ENCODE measurements at places on chromosomes 3 and 15.

GRCh38 chr3:172569128-172570008 is 46.1 kb upstream of the TNFSF10 start:
- no peak for DNase-seq

- no peak for DNase-seq
These were observed 24.2 kb downstream of the ABHD2 start for GRCh38 chr15:89112341-89112971.

DNA sequence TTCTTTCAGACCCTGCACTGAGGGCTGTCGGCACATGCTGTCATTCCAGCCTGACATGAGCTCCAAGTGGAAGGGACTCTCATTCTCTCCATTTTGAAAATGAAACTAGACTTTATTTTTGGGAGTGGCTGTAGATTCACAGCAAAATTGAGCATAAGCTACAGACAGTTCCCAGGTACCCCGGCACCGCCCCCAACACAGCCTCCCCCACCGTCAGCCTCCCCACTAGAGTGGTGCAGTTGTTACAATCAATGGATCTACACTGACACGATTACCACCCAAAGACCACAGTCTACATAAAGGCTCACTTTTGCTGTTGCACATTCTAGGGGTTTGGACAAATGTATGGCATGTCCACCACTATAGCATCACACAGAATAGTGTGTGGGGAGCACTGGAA is 29.5 kb upstream of the FGD5 start:
- DNase-seq = no peak

DNA sequence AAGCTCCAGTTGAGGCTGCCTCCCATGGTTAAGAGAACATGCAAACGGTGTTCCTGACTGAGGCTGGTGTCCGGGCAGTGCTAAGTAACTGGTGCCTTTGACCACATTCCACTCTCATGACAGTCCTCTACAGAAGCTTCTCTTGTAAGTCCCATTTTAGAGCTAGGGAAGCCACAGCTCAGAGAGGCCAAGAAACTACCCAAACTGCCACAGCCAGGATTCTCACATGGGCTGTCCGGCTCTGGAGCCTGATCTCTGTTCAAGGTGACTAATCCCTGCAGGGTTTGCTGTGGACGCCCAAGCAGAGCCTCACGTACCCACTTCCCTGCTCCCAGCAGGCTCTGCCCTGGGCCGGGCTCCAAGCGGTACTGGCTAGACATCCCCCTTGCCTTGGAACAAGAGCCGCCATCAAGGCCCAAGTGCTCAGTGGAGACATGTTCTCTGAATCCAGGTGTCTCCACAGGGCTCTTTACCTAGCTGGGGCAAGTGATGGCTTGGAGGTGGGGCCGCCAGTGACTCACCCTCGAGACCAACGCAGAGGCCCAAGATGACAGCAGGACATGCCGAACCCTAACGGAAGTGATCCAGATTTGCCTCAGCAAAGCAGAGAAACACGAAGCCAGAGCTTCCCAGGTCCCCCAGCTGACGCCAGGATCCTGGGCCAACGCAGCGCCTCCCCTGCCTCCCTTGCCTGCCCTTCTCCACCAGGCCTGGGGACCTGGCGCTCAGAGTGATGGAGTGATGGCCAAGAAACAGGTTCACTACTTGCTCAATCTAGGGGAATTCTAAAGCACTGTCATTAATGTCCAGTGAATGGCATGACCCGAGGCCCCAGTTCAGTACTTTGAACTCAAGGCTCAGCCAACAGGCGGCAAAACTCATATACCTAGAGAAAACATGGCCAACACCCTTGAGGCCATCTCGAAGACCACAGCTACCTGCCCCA is 24.4 kb downstream of the KLHL25 start:
- DNase-seq = no peak

DNA sequence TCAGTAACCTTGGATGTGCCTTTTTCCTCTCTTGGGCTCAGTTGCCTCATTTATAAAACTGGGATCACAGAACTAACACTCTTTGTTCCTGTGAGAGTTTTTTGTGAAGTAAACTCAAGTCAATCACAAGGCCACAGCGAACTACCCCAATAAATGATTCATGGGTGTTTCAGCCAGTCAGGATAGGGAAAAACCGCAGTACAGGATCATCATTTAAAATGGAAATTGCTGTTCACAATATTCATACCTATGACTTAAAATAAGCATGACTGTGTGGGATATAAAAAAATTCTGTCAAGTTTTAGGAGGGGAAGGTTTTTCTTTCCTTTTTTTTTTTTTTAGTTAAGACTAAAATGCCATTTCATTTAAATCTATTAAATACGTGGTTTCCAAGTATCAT is 238.1 kb downstream of the CHST2 start:
- no peak for DNase-seq

DNA sequence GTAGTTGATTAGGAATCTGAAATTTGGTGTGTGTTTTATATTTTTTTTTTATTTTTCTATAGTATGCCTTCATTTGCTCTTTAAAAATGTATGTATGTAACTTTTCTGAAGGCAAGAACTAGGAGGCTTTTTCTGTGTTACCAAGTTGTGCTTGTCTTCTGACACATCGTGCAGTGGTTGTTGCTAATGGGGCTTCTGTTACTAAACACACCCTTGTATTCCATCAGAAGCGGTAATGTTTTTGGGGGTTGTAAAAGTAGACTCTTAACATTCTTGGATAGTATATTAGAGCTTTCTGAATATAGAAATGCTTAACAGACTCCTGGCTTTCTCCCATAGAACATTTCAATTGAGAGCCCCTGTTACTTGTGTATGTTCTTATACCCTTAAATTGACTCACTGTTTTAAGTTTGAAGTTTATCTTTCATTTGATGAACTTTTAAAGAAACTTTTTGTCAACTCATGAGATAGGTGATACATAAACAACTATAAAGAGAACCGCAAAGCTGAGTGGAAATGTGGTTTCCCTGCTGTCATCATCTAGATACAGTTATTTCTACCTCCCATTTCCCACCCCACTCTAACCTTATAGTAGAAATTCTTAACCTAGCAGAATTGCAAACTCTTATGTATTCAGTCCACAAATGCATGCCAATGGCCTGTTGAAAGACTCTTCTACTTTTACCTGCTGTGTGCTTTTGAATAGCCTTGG is 2.5 kb downstream of the TIPARP start:
- no peak for DNase-seq

- no peak for DNase-seq
These were observed 91.9 kb downstream of the RPLP1 start for GRCh38 chr15:69544365-69545113.

GRCh38 chr15:67724691-67725375 is 100.5 kb upstream of the SKOR1 start:
- DNase-seq = no peak

DNA sequence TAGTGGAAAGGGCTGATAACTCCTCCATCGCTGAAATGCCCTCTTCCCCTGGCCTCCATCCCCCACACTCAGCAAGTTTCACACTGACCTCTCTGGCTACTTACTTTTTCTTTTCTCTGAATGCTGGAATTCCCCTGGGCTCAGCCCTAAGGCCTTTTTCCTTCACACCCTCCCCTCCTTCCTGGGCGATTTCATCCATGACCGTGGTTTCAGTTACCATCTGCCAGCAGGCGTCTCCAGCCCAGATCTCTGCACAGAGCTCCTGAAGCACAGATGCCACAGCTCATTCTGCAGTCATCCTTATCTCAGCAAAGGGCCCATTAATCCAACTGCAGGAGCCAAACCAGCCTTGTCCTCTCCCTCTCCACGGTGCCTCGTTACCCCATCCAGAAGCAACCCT is 114.0 kb downstream of the RFTN1 start:
- peak; percentile 85 for DNase-seq

DNA sequence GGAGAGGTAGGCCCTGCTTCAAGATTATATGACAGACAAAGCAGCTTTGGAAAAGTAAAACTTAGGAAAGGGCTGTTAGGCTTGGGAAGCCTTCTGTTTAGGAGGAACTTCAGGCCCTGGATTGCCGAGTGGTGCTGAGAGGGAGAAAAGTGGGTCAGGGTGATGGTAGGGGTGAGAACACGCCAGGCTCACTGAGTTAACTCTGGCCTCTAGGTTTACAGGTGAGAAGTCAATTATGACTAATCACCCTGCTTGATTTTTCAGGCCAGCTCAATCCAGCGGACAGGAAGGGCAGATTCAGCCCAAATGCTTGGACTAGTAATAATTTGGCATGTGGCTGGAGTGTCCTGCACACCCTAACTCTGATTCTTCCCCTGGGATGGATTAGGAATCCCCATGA is 365.1 kb upstream of the LMCD1 start:
- DNase-seq = no peak

DNA sequence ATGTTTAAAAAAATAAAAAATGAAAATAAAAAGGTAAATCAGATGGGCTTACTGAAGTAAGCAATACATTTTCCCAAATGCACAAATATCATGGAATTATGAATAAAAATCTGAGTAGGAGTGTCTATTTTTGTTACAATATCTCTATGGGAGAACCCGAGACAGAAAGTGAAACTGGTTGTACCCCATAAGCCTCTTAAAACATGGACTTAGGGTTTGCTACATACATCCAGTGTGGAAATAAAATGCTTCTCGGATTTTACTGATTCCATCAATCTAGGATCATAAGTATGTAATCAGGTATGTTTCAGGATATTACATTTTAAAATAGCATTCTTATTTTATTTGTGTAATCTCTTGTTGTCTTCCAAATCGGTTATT is 177.8 kb upstream of the CDIN1 start:
- DNase-seq = no peak

DNA sequence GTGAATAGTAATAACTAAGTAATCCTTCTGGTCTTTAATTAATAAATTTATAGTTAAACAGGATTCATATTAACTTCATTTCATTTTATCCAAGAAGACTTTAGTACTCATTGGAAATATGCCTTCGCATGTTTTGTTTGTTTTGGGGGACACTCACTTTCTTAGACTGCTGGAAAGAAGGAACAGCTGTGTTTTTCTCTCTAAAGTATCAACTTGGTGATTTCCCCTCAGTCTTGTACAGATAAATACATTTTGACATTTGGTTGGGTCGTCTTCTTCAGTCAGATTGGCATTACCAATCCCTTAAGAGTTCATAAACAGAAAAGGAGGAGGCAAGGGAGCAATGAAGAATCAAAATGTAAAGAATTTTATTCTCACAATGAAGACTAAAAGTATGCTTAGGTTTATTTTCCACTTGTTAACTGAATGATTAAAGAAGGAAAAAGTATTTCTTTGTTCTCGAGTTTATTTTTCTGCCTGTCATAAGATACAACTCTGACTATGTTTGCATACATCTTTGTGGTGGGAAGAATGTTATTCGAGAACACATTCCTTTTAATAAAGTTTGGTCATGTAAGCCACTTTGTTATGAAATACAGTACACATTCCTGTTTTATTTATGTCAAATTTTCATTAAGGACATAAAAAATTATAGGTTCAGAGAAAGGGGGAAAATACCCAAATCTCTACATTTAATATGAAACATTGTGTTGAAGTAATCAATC is 140.2 kb downstream of the GMNC start:
- no peak for DNase-seq

DNA sequence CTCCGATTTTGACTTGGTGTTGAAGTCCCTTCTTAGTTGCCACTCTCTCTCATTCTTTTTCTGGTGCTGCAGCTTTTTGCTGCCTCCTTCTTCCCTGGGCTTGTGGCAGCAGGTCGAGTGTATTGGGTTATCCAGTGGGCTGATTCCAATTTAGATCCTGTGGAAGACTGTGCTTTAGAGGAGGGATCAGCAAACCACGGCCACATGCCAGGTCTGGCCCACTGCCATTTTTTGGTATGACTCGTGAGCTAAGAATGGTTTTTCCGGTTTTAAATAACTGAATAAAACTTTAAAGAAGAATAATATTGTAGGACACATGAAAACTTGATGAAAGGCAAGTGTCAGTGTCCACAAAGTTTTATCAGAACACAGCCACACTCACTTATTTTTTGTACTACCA is 330.5 kb downstream of the ROBO2 start:
- DNase-seq = no peak

- no peak for DNase-seq
These were observed 1.8 kb upstream of the ARNT2 start for GRCh38 chr15:80402339-80402738.

DNA sequence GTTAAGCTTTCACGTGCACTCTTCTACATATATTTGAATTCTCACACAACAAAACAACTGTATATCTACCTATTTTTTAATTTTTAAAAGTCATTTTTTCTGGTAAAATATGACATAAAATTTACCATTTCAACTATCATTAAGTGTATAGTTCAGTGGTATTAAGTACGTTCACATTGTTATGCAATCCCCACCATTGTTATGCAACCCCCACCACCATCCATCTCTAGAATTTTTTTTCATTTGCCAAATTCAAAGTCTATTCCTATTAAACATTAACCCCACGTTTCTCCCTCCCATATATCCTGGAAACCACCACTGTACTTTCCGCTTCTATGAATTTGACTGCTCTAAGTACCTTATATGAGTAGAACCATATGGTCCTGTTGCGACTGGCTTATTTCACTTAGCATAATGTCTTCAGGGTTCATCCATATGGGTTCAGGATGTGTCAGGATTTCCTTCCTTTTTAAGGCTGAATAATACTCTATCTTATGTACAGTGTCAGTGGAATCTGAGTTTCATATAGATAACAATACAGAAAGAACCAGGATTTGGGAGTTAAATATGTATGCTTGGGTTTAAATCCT is 279.2 kb downstream of the DOCK3 start:
- no peak for DNase-seq

All from SK-N-DZ (cell line).